ENCODE measurements at places on chromosomes 7 and 10.

DNA sequence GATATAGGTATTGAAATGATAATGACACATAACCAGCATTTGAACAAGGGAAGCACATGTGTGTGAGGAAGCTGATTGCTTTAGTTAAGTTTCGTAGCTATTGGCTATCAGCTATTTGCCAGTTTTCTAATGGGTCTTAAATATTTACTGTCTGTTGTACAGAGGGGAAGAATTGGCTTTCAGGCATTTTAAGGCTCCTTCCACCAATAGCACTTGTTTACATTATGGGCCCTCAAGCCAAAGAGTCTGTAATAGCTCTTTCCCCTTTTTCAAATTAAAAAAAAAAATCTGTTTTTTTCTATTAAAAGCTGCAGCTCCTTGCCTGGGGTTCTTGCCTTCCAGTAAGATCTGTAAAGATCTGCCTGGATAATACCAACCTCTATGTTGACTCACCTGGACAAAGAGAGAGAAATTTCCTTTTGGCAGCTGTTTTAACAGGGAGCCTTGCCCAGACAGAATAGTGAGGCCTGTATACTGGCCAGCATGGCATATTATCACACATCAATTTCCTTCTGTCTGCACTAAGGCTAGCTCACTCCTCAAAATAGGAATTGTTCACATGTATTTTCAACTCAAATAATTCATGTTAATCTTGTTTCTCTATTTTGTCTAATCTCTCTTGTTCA lies 104.7 kb upstream of the LRGUK start:
- no peak for DNase-seq

- DNase-seq = no peak
Observed at GRCh38 chr10:7788639-7789286, 786 bp downstream of the ATP5F1C start.

GRCh38 chr10:3231951-3232730 lies 59.6 kb upstream of the PITRM1 start:
- no peak for DNase-seq

GRCh38 chr10:12397147-12397896 lies 48.0 kb downstream of the CAMK1D start:
- no peak for DNase-seq

DNA sequence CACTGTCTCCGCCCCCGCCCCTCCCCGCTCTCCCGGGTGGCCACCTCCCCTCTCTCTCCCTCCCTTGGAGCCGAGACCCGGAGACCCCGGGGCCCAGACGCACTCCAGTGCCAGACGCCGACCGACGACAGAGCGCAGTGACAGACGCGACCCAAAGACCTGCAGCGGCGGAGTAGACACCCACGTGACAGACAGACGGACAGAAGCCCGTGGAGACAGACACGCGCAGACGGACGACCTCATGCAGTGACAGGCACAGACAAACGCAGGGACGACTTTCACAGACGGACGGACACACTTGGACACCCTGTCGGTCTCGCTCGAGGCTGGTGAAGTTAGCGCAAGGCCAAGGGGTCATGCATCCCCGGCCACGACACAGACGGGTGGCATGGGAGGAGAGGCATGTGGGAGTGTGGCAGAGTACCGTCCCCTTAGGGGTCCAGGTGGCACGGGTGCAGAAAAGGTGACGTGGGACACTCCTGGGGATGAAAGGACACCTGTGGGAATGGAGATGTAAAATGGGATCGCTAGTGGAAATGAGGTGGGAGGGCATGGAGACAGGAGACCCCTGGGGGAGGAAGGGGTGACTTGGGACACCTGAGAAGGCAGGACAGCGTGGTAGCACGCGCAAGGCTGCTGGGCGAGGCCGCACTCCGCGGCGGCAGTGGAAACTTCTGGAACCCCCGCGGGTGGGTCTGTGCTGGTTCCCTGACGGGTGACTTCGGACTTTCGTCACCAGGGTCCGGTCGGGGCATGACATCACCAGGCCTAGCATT lies 456 bp upstream of the ACHE start:
- no peak for DNase-seq

DNA sequence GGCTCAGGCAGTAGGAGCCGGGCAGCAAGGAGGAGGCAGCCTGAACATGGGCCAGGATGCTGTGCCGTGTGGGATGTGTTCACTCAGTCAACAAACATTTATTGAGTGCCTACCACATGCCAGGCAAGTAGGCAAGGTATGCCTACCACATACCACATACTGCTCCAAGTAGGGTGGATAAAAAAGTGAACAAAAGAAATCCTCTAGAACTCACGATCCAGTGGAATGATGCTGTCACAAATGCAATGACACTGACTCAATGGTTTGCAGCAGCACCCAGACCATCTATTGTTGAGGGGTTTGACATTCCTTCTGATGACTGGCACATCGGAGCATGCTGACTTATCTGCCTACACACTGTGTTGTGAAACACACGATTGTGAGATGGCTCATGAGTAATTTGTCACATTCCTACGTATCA lies 413.5 kb downstream of the NRG3 start:
- DNase-seq = no peak

GRCh38 chr10:48390933-48391845 lies 84.7 kb downstream of the MAPK8 start:
- DNase-seq = no peak

DNA sequence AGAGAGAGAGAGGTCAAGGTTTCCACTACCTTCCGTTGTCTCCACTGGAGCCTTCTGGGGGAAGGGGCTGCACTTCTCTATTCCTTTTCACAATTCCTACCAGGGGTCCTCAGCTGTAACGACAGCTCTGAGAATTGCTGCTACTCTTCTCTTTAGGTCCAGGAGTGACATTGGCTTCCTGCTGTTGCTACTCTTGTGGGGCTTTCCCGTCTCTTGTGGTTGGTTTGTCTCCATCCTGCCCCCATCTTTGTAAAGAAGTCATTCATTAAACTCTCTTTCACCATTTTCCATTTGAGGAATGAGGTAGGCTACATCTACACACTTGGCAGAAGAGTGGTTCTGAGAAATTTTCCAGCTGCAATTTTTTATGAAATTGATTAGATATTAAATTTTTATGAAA lies 238.8 kb upstream of the LYZL1 start:
- DNase-seq = no peak

DNA sequence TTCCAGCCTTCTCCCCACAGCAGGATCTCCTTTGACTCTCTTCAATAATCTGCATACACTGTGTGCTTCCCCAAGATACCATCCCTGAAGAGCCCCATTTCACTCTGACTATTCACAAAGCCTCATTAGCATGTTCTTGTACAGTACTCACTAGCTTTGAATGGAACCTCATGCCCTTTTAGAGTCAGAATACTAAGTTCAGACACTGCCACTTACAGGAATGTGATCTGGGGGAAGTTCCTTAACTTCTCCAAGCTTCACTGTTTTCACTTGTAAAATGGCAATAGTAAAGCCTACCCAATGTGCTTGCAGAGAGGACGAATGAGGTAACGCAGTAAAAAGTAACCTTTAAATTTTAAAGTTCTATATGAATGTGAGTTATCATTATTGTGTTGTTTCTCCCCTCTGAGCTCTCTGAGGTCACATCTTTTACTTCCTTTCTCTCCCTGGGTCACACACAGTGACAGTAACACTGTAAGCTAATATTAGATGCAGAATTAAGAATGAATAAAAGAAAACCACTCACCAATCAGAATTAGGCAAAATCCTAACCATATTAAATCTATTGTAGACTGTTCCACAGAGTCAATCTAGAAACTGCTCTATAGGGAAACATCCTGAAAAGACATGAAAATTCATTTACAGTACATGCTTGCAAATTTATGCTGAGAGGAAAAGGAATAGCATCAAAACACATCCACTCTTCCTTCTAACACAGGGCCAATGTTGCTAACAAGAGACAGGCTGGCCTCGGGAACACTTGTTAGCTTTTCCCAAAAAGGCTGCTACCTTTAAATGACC lies 64.2 kb upstream of the IL6 start:
- no peak for DNase-seq

Measured in stimulated activated CD8-positive, alpha-beta memory T cell treated with anti-CD3 and anti-CD28 coated beads, Interleukin-7, amount 100 ng/mL, for 48 hours (primary cell).